Stimulated activated CD4-positive, alpha-beta T cell treated with anti-CD3 and anti-CD28 coated beads, Interleukin-12 subunit alpha, Interleukin-12 subunit beta, amount 100 ng/mL, for 48 hours (primary cell): ENCODE measurements at places on chromosomes 12 and 14.
A peak's percentile ranks its signal among the peaks of the same experiment; 100 is the strongest.

GRCh38 chr14:102696856-102697495 lies 80.3 kb upstream of the TRAF3 start:
- no peak for DNase-seq

DNA sequence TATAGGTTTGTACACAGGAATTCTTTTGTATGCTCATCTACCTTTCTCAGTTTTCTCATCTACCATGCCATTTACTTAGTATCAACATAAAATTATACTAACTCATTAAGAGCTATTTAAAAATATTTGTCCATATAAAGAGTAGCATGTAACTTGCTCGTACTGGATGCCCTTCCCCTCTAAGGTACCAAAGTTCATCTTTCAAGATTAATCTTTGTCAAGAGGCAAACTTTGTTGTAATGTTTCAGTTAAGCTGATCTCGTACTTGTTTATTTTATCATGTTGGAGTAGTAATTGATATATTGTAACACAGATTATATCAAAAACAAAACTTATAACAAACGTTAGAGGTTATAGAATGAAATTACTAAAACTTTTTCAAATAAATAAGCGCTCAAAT lies 128.5 kb downstream of the PIK3C2G start:
- DNase-seq: no peak

GRCh38 chr14:76981670-76982069 lies 46.8 kb downstream of the IRF2BPL start:
- no peak for DNase-seq

DNA sequence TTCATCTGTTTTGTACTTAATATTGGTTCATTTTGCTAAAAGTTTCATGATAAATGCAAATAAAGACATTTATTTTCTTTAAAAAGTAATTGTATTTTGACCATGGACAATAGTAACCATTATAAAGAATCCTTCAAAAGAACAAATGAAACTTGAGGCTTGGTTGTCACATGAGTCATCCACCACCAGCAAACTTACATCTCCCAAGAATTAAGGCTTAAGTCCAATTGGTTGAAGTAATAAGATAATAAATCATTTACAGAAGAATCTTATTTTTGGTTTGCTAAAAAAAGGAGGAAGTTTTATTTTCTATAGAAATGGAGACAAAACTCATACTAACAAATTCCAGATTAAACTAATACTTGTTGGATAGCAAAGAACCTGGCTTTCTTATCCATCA lies 84.8 kb upstream of the KITLG start:
- DNase-seq: no peak

- no peak for DNase-seq
Measured at GRCh38 chr14:36738269-36738668, 76.6 kb downstream of the PAX9 start.

GRCh38 chr14:54936816-54937215 lies 34.2 kb upstream of the GCH1 start:
- DNase-seq: no peak

- DNase-seq: no peak
Measured at GRCh38 chr14:103241531-103241930, 92.5 kb upstream of the EIF5 start.

GRCh38 chr14:105830171-105830570 lies 303.8 kb downstream of the TMEM121 start:
- DNase-seq: no peak

- no peak for DNase-seq
Measured at GRCh38 chr12:84572196-84572595, 340.4 kb downstream of the SLC6A15 start.

DNA sequence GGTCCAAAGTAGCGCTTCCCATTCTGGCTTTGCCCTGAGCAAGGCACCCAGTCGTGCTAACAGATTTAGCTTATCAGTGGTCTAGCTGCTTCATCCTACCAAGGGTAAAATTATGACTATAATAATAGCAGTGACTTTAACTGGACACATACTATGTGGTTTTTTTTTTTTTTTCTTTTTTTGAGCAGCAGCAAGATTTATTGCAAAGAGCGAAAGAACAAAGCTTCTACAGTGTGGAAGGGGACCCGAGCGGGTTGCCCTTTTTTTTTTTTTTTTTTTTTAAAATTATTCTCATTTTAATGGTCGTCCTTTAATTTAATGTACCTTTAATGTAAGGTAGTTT lies 505 bp downstream of the HELB start:
- DNase-seq: no peak

DNA sequence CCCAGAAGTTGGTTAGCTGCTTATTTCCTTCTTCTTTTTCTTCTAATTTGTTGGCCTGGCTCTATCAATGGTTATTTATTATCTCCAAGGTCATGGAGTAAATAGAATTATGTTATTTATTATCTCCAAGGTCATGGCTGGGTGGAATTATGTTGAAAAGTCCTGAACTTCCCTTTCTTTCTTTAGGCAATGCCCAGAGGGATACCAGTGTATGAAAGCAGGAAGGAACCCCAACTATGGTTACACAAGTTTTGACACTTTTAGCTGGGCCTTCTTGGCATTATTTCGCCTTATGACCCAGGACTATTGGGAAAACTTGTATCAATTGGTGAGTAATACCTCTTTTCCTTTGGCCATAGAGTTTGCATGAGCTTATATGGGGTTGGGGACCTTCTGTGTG lies 111.6 kb downstream of the SCN8A start:
- no peak for DNase-seq

GRCh38 chr12:74890237-74890599 lies 319.4 kb downstream of the KCNC2 start:
- DNase-seq: peak; percentile 6

DNA sequence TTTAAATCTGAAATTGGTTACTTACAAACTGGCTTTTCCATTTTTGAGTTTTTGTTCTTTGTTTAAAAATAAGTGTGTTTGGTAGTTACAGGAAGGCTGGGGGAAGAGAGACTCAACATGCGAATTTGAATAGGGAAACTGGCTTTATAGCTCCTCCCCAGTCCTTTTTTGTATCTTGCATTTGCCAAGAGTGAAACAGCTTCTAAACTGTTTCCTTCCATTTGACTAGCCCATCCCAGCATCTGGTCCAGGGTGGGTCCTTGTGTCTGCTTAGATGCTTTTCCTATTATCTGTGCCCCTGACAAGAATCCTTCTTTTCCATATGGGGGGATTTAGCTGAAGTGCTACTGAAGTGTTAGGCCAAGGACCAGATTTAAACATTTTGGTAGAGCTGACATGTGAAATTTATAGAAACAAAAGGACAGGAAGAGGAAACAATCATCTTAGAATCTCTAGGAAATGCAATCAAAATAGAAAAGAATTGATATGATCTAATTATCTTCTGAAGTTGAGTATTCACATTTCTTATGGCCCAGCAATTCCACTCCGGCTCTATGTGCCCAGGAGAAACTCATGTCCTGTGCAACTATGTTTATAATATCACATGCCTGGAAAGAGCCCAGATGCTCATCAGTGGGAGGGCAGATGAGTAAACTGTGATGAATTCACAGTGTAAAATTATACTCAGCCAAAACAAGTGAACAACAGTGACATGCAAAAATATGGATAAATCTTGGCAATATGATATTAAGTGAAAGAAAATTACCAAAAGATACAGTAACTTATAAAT lies 7.4 kb downstream of the SMOC1 start:
- no peak for DNase-seq

DNA sequence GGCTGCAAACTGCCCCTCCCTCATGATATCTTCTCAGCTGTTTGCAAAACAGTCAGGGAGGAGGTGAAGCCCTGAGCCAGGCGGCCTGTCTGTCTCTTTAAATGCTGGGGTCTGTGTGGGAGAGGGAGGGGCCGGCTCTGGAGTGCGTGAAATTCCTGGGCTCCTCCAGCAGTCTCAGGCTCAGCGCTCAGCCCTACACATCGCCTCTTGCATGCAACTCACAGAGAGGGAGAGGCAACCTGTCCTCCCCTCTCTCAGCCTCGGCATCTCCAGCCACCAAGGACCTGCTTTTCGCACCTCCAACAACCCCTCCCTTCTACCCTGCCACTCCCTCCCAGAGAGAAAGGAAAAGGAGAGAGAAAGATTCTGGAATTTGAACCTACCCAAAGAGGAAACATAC lies at the start of gene NRXN3:
Gene NRXN3, plus strand, starts transcription at position 171 of the 400 bp plus-strand sequence. CDS start 72,721 bp downstream, outside the sequence.
- no peak for DNase-seq

DNA sequence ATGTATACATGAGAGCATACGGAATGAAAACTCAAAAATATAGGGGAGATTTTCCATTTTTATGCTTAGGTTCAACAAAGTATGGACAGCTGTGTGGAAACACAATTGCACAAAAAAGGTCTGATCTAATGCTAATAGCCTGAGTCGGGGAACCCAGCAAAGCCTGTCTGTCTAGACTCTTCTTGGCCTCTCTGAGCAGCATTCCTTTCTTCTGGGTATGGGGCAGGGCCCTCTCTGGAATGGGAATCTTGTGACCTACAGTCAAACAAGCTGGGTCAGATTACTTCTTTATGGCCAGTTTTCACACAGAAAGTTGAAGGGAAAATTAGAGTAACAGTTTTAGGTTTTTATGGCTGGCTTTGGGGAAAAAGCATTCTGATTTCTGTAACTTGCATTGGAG lies 534.0 kb upstream of the LMO3 start:
- no peak for DNase-seq

DNA sequence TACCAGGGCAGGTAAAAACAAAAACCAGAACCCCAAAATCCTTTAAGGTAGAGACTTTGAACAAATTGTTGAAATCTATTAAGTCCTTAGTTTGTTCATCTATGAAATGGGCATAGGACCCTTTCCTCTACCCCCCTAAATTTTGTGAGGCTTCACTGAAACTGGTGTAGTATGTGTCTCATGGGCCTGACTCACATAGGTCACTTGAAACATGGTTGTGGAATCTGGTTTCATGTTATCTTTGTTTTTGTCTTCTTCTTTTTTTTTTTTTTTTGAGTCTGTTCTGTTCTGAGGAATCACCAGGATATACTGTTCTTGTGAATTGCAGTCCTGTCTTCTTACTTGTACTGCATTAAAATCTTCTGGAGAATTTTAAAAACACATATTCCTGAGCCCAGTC lies 202.2 kb downstream of the KTN1 start:
- DNase-seq: no peak

DNA sequence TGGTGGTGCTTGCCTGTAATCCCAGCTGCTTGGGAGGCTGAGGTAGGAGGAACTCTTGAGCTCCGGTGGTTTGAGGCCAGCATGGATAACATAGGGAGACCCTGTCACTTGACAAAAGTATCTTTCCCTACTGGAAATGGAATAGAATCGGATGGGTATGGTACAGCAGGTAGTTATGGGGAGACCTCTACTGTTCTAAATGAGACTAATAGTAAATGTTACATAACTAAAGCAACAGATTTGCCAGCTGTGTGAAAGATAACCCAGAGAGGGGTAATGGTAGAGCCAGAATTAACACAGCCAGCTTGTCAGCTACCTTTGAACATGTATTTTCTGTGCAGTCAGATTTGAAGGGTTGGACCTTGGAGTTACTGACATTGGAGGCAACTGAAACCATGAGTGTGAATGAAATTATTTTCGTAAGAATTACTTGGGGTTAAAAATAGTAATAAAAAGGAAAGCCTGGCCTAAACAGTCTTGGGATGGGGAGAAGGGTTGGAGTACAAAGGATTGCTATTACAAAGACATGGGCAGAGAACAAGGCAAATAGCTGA lies 21.7 kb upstream of the NUP107 start:
- DNase-seq: no peak

DNA sequence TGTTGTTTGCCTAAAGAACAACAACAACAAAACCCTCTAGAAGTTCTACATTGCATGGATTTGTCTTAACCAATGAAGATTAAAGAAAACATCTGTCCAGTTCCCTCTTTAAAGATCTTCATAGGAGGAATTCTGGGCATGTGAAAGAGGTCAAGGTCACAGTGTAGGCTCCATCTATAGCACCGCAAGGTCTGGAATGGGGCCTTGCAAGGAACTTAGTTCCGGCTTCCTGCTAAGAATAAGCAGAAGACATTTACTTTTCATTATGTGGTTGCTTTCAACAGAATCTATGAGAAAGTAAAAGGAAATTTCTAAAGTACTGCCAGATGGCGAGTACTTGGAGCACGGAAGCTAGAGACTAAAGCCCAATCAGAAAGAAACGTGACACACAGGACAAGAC lies 57.2 kb upstream of the GNPNAT1 start:
- no peak for DNase-seq

DNA sequence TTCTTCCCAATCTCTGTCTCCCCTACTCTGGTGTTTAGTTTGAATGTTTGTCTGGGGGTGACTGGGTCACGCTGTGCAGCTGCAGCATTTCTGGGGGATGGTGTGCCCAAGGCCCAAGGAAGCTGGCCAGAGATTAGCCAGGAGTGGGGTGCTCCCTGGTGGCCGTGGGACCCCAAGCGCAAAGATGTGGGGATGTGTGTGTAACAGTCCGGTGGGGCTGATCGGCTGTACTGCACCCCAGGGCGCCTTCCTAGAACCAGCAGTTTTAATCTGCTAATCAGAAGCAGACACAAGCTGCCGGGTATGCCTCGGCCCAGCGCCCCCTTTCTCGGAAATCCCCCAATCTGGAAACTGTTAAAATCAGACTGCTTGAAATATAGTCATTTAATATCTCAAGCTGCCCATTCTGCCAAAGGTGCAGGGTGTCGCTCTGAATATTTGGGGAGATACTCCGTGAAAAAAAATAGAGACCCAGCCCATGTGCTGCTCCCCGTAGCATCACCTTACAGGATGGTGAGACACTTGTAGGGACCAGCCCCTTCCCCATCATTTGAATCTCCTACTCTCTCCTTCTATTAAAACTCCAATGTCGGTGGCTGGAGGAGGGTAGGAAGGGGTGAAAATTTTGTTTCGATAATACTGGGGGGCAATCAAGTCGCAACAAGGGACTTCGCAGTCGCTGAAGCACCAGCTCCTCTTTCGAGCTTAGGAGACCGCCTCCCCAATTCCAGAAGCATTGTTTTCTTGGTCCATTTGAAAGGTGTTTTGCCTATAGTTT lies 4.3 kb downstream of the HOXC9 start:
- DNase-seq: no peak

GRCh38 chr12:90292183-90292582 lies 583.5 kb upstream of the ATP2B1 start:
- DNase-seq: no peak

GRCh38 chr14:88616697-88617096 lies 53.9 kb downstream of the ZC3H14 start:
- no peak for DNase-seq

DNA sequence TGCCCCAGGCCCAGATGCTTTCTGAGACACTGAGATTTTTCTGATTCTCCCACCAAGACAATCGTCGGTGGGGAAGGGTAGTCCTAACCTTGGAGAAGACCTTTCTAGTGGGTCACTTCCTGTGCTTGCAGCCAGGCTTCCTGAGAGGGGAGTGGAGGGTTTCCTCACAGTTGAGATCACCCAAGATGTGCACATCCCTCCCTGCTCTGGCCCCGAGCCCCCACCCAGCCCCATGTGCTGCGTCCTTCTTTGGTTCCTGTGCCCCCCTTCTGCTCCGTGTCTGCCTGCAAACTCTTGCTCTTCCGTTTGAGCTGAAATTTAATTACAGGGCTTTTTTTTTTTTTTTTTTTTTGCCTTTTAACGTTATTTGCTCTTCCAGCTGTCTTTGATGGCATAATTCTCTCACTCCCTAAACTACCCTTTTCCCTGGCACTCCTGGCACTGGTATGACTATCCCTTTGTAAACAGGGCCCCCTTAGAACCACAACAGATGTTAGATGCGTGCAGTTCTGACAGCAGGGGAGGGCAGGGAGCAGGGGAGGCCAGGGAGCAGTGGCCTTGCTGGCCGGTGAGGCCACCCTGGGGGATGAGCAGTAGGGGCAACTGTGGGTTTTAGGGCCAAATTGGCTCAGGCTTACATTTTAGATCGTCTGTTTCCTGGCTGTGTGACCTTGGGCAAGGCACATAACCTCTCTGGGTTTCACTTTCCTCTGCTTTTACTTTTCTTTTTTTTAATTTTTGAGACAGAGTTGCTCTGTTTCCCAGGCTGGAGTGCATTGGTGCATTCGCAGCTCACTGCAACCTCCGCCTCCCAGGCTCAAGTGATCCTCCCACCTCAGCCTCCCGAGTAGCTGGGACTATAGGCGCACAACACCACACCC lies 144.5 kb downstream of the PHETA1 start:
- no peak for DNase-seq
